ENCODE measurements at places on chromosomes 12 and 14.

- H3K4me3 ChIP-seq: no peak overlapping the region
Observed at GRCh38 chr14:25406818-25407217, 356.9 kb upstream of the STXBP6 start.

DNA sequence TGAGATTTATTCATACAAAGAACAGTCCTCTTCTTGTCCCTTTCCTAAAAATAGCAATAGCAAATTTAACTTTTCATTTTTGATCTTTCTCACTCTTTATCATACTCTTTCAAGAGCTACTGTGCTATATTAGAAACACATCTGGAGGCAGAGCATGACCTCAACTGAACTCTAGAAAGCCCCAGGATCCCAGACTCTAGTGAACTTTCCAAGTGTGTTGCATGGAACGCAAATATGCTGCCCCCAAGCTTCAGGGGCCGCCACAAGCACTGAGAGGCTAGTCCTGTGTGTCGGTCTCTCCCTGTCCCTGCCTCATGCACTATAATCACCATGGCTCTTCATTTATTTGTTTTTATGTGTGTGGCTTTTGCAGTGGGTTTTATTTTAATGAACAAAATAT lies 38.7 kb upstream of the ZNF641 start:
- peaks cover 65% of the 10 kb centered on the region for H3K27me3 ChIP-seq
- H3K27ac ChIP-seq: no peak overlapping the region
- no peak overlapping the region for H3K4me3 ChIP-seq
- DNase-seq: no peak

- H3K27me3 ChIP-seq: no peaks in the 10 kb centered on the region
- H3K4me3 ChIP-seq: no peak overlapping the region
- peaks cover 5% of the 10 kb centered on the region for H3K4me1 ChIP-seq
- H3K27ac ChIP-seq: peak overlapping the region; percentile 92
Observed at GRCh38 chr14:105500726-105501101, 9.7 kb downstream of the TEDC1 start.

DNA sequence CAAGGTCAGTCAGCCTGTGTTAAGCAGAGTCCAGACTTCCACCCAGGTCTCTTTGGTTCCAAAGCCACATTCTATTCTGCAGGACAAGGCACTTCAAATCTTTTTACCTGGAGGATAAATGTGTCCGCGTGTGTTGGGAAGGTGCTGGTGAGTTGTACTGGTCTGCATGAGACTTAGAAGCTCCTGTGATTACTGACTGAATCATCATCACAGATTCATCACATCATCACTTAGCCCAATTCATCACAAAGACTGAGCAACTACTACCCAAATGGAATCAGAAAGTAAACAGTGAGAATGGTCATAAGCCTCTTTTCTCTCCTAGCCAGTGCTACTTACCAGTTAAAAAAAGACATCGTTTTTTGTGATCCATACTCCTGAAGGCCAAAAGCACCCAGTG lies 5.3 kb downstream of the SLC15A5 start:
- no peaks in the 10 kb centered on the region for H3K4me1 ChIP-seq
- DNase-seq: no peak
- H3K36me3 ChIP-seq: no peaks in the 10 kb centered on the region

DNA sequence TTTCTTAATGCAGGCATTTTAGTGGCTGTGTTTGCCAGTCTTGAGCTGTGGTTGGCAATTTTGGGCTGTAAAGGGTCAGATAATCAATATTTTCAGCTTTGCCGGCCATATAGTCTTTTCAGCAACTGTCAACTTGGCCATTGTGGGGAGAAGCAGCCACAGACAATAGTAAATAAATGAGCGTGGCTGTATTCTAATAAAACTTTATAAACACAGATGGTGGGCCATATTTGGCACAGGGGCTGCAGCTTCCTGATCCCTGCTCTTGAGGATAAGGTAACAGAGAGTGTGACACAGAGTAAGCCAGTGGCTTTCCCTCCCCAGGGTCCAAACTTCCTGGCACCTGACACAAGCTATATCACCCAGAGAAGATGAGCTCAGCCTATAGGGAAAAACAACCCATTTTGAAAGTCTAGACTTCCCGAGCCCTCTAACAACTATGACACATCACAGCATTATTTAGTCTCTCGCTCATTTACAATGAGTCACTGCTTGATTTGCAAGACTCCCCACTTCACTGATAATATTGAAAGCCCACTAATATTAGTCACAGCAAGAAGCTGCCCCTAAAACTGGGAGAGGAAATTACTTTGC lies 163.1 kb upstream of the TMPO start:
- DNase-seq: no peak
- no peaks in the 10 kb centered on the region for H3K4me1 ChIP-seq
- no peak overlapping the region for H3K27ac ChIP-seq
- peaks cover 37% of the 10 kb centered on the region for H3K27me3 ChIP-seq
- no peak overlapping the region for H3K4me3 ChIP-seq
- H3K36me3 ChIP-seq: no peaks in the 10 kb centered on the region

GRCh38 chr14:99079061-99079727 lies 192.8 kb downstream of the BCL11B start:
- no peak for DNase-seq
- H3K4me3 ChIP-seq: no peak overlapping the region
- peak overlapping the region; percentile 54 for H3K27ac ChIP-seq

DNA sequence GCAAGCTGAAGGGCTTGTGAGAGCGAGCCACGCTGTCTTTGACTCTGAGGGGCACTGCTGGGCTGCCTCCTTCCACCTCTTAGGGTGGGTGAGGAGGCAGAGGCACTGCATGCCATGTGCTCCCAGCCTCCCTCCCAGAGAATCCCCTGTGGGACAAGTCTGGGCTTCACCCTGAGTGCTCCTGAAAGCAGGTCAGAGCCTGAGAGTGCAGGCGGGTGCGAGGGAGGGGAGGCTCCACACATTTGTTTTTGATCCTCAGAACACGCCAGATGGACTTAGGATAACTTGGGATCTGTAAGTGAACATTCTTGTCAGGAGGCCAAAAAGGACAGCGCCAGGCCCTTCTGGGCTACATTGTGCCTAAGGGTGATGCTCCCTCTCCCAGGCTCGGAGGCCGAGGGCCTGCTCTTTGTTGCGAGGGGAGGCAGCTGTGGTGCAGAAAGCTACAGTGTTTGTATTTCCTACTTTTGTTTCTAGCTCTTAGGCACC lies 155.4 kb downstream of the TMX1 start:
- H3K27me3 ChIP-seq: peaks cover 55% of the 10 kb centered on the region
- no peak overlapping the region for H3K27ac ChIP-seq
- H3K36me3 ChIP-seq: no peaks in the 10 kb centered on the region
- DNase-seq: no peak

DNA sequence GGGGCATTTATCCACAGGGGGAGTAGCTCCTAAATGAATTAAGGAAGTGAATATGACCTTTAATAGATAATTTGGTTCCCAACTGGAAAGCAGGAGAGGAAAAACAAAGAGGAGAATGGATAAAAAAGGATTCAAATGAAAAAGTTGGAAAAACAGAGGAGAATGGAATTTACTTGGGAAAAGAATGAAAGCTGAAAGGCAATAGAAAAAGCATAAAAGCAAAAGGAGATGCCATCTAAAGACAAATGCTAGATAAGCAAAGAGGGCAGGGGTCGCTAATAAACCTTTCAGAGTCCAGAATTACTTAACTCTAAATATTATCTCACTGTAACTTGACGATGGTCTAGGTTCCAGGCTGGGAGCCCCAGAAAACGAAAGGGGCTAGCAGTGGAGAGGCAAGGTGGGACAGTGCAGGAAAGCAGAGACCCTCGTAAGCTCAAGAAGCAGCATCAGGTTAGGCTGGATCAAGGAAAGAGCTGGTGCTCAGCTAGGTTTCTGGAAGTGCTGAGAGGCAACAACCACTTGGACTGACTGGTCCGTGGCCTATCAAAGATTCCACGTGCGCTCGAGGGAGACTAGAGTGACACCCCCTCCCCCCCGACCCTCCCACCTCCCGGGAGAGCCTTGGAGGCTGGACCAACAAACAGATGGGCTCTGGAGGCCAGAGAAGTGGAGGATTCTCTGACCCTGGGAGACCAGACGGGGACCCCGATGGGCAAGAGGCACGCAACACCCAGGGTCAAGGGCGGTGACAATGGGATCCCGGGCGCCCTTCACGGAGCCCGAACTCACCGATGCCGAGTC lies 1.2 kb downstream of the SLC2A13 start:
- peaks cover 37% of the 10 kb centered on the region for H3K4me1 ChIP-seq
- DNase-seq: no peak
- H3K36me3 ChIP-seq: peaks cover 26% of the 10 kb centered on the region
- H3K27ac ChIP-seq: peak overlapping the region; percentile 32
- H3K27me3 ChIP-seq: no peaks in the 10 kb centered on the region
- peak overlapping the region; percentile 99 for H3K4me3 ChIP-seq

- no peaks in the 10 kb centered on the region for H3K27me3 ChIP-seq
- H3K4me3 ChIP-seq: peak overlapping the region; percentile 92
- peaks cover 30% of the 10 kb centered on the region for H3K36me3 ChIP-seq
- peaks cover 25% of the 10 kb centered on the region for H3K4me1 ChIP-seq
- H3K27ac ChIP-seq: peak overlapping the region; percentile 98
Observed at GRCh38 chr12:12561371-12562015, 1.2 kb downstream of the DUSP16 start.

- DNase-seq: no peak
- H3K4me1 ChIP-seq: peaks cover 4% of the 10 kb centered on the region
- peaks cover 30% of the 10 kb centered on the region for H3K27me3 ChIP-seq
- H3K36me3 ChIP-seq: no peaks in the 10 kb centered on the region
- H3K27ac ChIP-seq: no peak overlapping the region
Observed at GRCh38 chr12:46153268-46153872, 115.5 kb downstream of the SLC38A1 start.

- peaks cover 35% of the 10 kb centered on the region for H3K27me3 ChIP-seq
- H3K4me3 ChIP-seq: peak within 1 kb of the TSS; percentile 42
- H3K27ac ChIP-seq: no peak within 1 kb of the TSS
- peak; percentile 33 for DNase-seq
- H3K36me3 ChIP-seq: no peaks in the 10 kb centered on the region
- peaks cover 4% of the 10 kb centered on the region for H3K4me1 ChIP-seq
Observed at GRCh38 chr12:40224439-40225291, at the start of gene LRRK2. TSS of gene LRRK2 (plus strand) at chr12:40224997. CDS start at chr12:40225132, 135 bp downstream.

- H3K36me3 ChIP-seq: no peaks in the 10 kb centered on the region
- H3K27me3 ChIP-seq: peaks cover 60% of the 10 kb centered on the region
- no peaks in the 10 kb centered on the region for H3K4me1 ChIP-seq
Observed at GRCh38 chr14:54809767-54810166, 92.9 kb downstream of the GCH1 start.

- peaks cover 37% of the 10 kb centered on the region for H3K4me1 ChIP-seq
- DNase-seq: no peak
- H3K27me3 ChIP-seq: no peaks in the 10 kb centered on the region
- peaks cover 10% of the 10 kb centered on the region for H3K36me3 ChIP-seq
- no peak overlapping the region for H3K4me3 ChIP-seq
- no peak overlapping the region for H3K27ac ChIP-seq
Observed at GRCh38 chr12:29376118-29376517, 4.9 kb downstream of the ERGIC2 start.

DNA sequence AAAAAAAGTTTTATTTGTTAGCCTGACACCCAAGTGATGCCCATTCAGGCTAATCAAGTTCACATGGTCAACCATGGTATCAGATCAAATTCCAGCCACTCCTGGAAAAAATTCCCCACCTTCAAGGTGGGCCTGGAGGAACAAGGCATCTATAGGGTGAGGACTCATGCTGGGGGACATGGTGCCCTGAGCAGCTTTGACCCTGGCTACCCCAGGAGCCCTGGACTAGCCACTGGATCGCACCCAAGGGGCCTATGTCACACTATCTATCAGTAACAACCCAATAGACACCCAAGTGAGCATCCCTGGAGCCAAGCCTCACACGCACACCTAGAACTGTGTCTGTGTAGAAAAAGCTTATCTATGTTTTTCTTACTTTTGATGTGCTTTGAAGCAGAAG lies 4.1 kb upstream of the NCOR2 start:
- DNase-seq: no peak
- H3K27ac ChIP-seq: no peak overlapping the region
- H3K27me3 ChIP-seq: no peaks in the 10 kb centered on the region
- no peaks in the 10 kb centered on the region for H3K4me1 ChIP-seq

GRCh38 chr14:93299866-93300265 lies 33.0 kb downstream of the BTBD7 start:
- H3K4me3 ChIP-seq: no peak overlapping the region
- DNase-seq: no peak
- peaks cover 4% of the 10 kb centered on the region for H3K36me3 ChIP-seq
- peak overlapping the region; percentile 44 for H3K27ac ChIP-seq

GRCh38 chr14:90553921-90554336 lies 157.1 kb downstream of the CALM1 start:
- H3K4me3 ChIP-seq: peak overlapping the region; percentile 31
- H3K27me3 ChIP-seq: no peaks in the 10 kb centered on the region
- H3K36me3 ChIP-seq: no peaks in the 10 kb centered on the region
- no peak for DNase-seq
- H3K4me1 ChIP-seq: peaks cover 5% of the 10 kb centered on the region

- peaks cover 79% of the 10 kb centered on the region for H3K27me3 ChIP-seq
- no peak overlapping the region for H3K4me3 ChIP-seq
- H3K4me1 ChIP-seq: peaks cover 14% of the 10 kb centered on the region
- no peaks in the 10 kb centered on the region for H3K36me3 ChIP-seq
- no peak for DNase-seq
- H3K27ac ChIP-seq: no peak overlapping the region
Observed at GRCh38 chr12:113470871-113471618, 626 bp downstream of the LHX5 start.

DNA sequence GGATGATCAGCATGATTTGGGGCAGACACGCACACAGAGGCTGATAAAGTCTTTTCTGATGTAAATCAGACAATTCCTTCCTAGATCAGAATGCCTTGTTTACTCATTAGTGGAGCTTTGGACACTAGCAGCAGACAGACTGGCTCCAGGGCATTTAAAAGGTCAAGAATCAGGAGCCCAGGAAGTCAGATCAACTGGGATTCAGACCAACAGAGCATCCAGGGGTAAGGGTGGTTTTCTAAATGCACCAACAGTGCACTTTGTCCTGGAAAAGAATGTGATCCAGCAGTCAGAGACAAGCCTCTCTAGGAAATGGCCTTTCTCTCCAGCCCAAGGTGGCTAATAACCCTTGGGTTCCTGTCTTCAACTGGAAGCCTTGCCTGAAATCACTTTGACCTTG lies 405.3 kb downstream of the MED13L start:
- H3K4me1 ChIP-seq: no peaks in the 10 kb centered on the region
- H3K27ac ChIP-seq: no peak overlapping the region
- peaks cover 44% of the 10 kb centered on the region for H3K27me3 ChIP-seq
- H3K36me3 ChIP-seq: no peaks in the 10 kb centered on the region
- no peak for DNase-seq

DNA sequence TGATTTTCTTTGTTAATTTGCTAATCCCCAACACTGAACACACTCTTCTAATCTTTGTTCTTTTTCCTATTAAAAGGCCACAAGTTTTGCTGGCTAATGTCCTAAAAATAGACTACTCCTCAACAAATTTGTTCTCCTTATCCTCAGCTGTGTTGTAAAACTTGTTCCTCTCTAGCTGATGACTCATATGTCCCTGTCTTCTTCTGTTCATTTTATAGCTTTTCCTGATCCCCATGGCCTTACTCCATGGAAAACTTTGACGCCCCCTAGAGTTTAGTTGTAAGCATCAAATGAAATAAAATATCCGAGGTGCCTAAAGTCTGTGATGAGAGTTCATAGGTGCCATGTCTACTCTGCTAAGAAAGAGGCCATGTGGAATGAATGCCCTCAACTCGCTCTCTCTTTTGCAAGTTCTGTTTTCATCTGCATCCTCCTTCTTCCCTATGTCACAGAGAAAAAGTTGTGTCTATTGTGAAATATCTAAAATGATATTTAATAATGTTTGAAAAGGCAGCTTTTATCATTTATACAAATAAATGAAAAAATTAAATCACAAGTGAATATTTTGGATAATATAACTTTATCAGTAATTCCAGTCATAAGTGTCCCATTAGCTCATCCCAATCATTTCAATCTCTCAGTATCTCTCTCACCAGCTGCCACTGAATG lies 237.9 kb downstream of the IPO8 start:
- no peak for DNase-seq
- no peaks in the 10 kb centered on the region for H3K27me3 ChIP-seq
- H3K4me3 ChIP-seq: no peak overlapping the region
- H3K36me3 ChIP-seq: no peaks in the 10 kb centered on the region

- H3K27ac ChIP-seq: no peak overlapping the region
- peaks cover 88% of the 10 kb centered on the region for H3K36me3 ChIP-seq
Observed at GRCh38 chr12:110340706-110341105, 59.7 kb downstream of the ATP2A2 start.
